Left ventricle myocardium inferior (tissue), 1 donor: ENCODE measurements at places on chromosomes 16 and 17. TPM values are rescaled to one million over a fixed set of nuclear protein-coding genes. Genes with fewer than 3 reads are reported as not detected.

The CFAP97D1 gene
- total RNA-seq = 0.05 TPM

GRCh38 chr17:64783556-64784352 is 121.6 kb upstream of the SMURF2 start:
- H3K27ac ChIP-seq = no peak overlapping the region
- DNase-seq = no peak
- peaks cover 87% of the 10 kb centered on the region for H3K27me3 ChIP-seq
- no peak overlapping the region for H3K4me3 ChIP-seq
- H3K4me1 ChIP-seq = peaks cover 36% of the 10 kb centered on the region

GRCh38 chr16:58481931-58482330 is 18.0 kb upstream of the NDRG4 start:
- H3K4me1 ChIP-seq = peaks cover 91% of the 10 kb centered on the region
- no peak overlapping the region for H3K4me3 ChIP-seq
- no peak for DNase-seq
- H3K27me3 ChIP-seq = no peaks in the 10 kb centered on the region

- peaks cover 1% of the 10 kb centered on the region for H3K27me3 ChIP-seq
- no peak overlapping the region for H3K4me3 ChIP-seq
- H3K27ac ChIP-seq = no peak overlapping the region
- H3K4me1 ChIP-seq = no peaks in the 10 kb centered on the region
- no peaks in the 10 kb centered on the region for H3K36me3 ChIP-seq
These were observed 46.7 kb downstream of the C17orf67 start for GRCh38 chr17:56786989-56787482.

- peak overlapping the region; percentile 70 for H3K4me3 ChIP-seq
- peaks cover 25% of the 10 kb centered on the region for H3K36me3 ChIP-seq
- peaks cover 15% of the 10 kb centered on the region for H3K4me1 ChIP-seq
- H3K27ac ChIP-seq = peak overlapping the region; percentile 72
- DNase-seq = peak; percentile 89
These were observed 14.7 kb downstream of the DLG4 start for GRCh38 chr17:7204828-7205461.

- H3K27me3 ChIP-seq = no peaks in the 10 kb centered on the region
- H3K27ac ChIP-seq = no peak overlapping the region
- H3K4me1 ChIP-seq = no peaks in the 10 kb centered on the region
These were observed 2451.0 kb downstream of the TP53TG3F start for GRCh38 chr16:35910409-35910808.

The SEZ6 gene
- not detected for total RNA-seq

The CHAD gene
- total RNA-seq = not detected

DNA sequence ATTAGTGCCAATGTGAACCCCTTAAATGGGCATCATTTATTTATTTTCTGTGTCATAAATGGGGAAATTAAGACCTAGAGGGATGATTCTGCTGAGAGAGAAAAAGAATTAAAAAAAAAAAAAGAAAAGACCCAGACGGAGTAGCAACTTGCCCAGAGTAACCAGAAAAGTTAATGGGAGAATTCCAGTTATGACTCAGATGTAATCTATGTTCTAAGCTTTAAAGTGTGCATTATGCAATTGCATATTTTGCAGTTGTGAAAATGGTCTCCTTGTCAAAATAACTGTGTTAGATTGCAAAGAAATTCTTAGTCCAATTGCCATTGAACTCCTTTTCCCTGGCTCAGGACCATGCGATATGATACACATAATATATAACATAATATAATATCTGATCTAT is 38.6 kb upstream of the TBX2 start:
- H3K4me3 ChIP-seq = no peak overlapping the region
- peaks cover 5% of the 10 kb centered on the region for H3K4me1 ChIP-seq
- H3K27ac ChIP-seq = no peak overlapping the region
- peaks cover 37% of the 10 kb centered on the region for H3K27me3 ChIP-seq

The TBC1D3C gene
- total RNA-seq = not detected

The UBALD2 gene
- 26.0 TPM for total RNA-seq

The TBC1D26 gene
- not detected for total RNA-seq

The ZG16B gene
- total RNA-seq = 0.27 TPM

The FOXN1 gene
- total RNA-seq = not detected

DNA sequence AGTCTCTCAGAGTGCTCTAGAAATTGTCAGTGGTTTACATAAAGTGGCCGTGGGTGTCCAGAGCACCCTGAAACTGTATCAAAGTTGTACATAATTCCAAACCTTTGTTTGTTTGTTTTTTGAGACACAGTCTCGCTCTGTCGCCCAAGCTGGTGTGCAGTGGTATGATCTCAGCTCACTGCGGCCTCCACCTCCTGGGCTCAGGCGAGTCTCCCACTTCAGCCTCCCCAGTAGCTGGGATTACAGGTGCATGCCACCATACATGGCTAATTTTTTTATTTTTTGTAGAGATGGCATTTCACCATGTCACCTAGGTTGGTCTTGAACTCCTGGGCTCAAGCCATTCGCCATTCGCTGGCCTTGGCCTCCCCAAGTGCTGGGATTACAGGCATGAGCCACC is 24.3 kb upstream of the ADGRG1 start:
- no peaks in the 10 kb centered on the region for H3K36me3 ChIP-seq
- peaks cover 7% of the 10 kb centered on the region for H3K4me1 ChIP-seq
- H3K27ac ChIP-seq = no peak overlapping the region
- no peak overlapping the region for H3K4me3 ChIP-seq

- peak overlapping the region; percentile 69 for H3K4me3 ChIP-seq
- H3K27me3 ChIP-seq = peaks cover 39% of the 10 kb centered on the region
- peak overlapping the region; percentile 82 for H3K27ac ChIP-seq
- DNase-seq = peak; percentile 60
These were observed 1.5 kb downstream of the FGF11 start for GRCh38 chr17:7440834-7441195.

- no peak overlapping the region for H3K27ac ChIP-seq
- H3K4me3 ChIP-seq = no peak overlapping the region
- no peaks in the 10 kb centered on the region for H3K36me3 ChIP-seq
- peaks cover 89% of the 10 kb centered on the region for H3K27me3 ChIP-seq
- DNase-seq = no peak
- H3K4me1 ChIP-seq = no peaks in the 10 kb centered on the region
These were observed 16.4 kb downstream of the FOXL1 start for GRCh38 chr16:86594721-86595120.

DNA sequence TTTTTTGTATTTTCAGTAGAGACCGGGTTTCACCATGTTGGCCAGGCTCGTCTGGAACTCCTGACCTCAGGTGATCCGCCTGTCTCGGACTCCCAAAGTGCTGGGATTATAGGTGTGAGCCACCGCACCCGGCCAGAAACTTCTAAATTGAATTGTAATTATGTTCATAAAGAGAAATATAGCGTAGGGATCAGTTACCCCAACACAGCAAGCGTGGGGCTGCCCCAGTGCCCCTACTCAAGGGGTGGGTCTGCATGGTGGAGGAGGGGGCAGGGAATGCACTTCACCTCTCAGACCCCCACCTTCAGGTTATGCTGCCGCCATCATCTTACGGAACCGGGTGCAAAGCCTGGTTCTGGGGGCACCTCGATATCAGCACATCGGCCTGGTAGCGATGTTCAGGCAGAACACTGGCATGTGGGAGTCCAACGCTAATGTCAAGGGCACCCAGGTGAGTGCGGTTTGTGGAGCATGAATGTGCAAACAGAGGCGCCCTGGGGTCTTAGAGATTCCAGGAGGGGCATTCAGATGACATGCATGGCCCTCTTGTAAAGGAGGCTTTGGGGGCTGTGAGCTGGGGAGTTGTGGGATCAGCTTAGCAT is 18.0 kb downstream of the ITGAM start:
- peaks cover 21% of the 10 kb centered on the region for H3K27me3 ChIP-seq
- no peaks in the 10 kb centered on the region for H3K36me3 ChIP-seq
- H3K4me1 ChIP-seq = no peaks in the 10 kb centered on the region

The C17orf50 gene
- total RNA-seq = not detected

DNA sequence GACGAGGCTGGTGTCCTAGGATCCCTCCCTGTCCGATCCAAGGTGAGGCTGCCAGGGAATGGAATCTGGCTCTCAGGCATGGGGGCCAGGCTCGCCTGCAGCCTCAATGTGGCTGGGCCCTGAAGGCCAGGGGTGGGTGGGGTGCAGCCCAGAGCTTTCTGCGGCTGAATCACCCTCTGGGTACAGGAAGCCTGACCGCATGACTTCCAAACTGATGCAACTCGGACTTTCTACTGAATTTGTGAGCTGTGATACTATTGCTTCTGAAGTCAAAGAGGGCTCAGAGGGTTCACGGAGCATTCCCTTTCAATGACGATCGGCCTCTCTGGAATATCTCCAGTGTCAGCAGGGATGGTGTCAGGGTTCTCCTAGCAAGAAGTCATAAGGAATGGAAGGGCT is 123.7 kb downstream of the METRNL start:
- H3K4me1 ChIP-seq = peaks cover 59% of the 10 kb centered on the region
- H3K4me3 ChIP-seq = no peak overlapping the region
- no peaks in the 10 kb centered on the region for H3K27me3 ChIP-seq

The KRTAP4-9 gene
- total RNA-seq = not detected

DNA sequence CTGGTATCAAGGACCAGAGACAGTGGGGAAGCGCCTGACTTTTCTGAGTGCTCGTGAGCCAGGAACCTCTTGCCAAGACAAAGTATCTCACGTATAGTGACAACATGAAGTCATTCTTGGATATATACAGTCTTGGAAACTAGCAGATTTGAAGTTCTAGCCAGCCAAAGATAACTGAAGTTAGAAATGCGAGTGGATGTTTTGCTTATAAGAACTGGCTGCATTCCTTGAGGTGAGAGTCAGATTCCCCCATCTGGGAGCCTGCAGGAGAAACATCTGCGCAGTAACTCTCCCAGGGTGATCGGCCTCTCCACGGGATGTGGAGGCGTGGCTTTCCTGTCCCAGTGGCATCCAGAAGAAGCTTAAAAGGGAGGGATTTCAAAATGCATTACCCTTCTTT is 89.8 kb downstream of the SHISA6 start:
- DNase-seq = peak; percentile 18
- no peaks in the 10 kb centered on the region for H3K36me3 ChIP-seq

- H3K4me1 ChIP-seq = peaks cover 38% of the 10 kb centered on the region
- H3K27me3 ChIP-seq = no peaks in the 10 kb centered on the region
- no peak overlapping the region for H3K4me3 ChIP-seq
- peak overlapping the region; percentile 83 for H3K27ac ChIP-seq
- DNase-seq = no peak
These were observed 34.6 kb downstream of the ZNF750 start for GRCh38 chr17:82805254-82805653.

The HSDL1 gene
- total RNA-seq = 23.8 TPM

The BAIAP3 gene
- total RNA-seq = 3.9 TPM

The TBC1D3G gene
- not detected for total RNA-seq

The EVPL gene
- total RNA-seq = not detected

DNA sequence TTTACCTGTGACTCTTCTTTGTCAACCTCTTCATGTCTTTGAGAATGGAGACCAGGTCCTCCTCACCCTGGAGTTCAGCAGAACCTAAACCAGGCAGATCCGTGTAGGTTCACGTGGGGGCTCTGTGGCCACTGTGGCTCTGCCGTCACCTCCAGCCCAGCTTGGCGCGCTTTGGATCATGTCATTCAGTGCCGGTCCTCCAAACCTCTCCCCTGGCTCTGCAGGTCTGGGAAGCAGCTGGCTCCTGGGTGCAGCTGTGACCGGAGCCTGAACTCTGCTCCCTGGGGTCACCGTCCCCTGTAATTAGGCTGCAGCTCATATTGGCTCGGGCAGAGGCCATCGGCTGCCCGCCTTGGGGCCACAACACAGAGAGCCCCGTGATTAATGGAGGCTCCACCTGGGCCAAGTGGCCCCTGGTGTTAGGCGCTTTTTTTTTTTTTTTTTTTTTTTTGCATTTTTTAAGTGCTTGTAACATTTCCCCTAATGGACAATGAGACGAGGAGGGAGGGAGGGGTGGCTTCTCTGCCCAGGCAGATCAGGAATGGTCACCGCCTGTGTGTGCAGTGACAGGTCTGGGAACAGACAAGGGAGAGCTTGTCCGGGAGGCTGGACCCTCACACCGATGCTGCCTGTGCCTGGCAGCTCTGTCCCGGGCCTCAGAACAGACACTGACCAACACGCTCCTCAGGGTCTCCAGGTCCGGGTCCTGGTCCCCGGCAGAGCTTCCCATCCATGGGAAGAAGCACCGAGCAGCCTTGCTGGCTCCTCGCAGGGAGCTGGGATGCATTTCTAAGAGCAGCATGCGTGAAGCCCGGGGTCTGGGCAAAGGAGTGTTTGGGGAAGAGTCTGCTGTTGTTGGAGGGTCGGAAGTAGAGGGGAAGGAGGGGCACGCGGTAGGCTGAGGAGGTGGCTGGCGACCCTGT is 247.9 kb downstream of the SEC14L1 start:
- peak overlapping the region; percentile 45 for H3K4me3 ChIP-seq
- DNase-seq = no peak
- peak overlapping the region; percentile 91 for H3K27ac ChIP-seq
- no peaks in the 10 kb centered on the region for H3K36me3 ChIP-seq
- no peaks in the 10 kb centered on the region for H3K27me3 ChIP-seq

DNA sequence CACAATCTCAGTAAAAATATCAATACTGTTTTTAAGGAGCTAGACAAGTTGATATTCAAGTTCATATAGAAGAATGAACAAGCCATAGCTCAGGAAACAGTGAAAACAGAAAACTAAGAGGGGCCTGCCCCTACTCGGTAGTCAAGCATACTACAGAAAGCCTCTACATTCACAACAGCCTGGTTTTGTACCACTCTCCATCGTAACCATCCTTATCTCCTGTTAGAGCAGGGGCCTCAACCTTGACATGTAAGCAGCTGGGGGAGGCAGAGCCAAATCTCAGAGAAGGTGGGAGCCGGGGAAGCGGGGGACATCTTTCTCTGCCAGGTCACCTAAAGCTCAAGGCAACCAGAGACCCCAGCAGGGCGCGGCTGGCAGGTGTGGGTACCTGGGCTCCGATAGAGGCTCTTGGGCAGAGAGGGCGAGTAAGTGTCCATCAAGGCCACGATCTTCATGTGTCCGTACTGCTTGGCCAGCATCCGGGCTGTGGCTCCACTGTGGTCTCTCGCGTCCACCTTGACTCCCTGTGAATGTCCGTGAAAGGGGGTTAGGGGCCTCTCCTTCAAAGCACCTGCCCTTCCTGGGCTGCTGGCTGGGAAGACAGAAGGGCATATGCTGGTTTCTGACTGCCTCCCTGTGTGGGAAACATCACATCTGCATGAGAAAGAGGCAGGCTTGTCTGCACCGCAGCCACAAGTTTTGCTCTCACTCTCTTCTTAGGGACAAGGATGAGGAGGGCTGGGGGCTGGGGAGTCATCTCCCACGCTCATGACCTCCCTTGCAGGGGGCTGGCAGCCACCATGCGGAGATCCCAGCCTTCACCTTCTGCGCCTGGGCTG is 20.2 kb downstream of the ANKS3 start:
- no peak overlapping the region for H3K27ac ChIP-seq
- no peak for DNase-seq
- H3K36me3 ChIP-seq = peaks cover 78% of the 10 kb centered on the region
- H3K4me1 ChIP-seq = no peaks in the 10 kb centered on the region
- H3K4me3 ChIP-seq = no peak overlapping the region
